Suppressor macrophage treated with lipopolysaccharide for 4 hours (primary cell): ENCODE measurements at places on chromosomes 16 and 17.

DNA sequence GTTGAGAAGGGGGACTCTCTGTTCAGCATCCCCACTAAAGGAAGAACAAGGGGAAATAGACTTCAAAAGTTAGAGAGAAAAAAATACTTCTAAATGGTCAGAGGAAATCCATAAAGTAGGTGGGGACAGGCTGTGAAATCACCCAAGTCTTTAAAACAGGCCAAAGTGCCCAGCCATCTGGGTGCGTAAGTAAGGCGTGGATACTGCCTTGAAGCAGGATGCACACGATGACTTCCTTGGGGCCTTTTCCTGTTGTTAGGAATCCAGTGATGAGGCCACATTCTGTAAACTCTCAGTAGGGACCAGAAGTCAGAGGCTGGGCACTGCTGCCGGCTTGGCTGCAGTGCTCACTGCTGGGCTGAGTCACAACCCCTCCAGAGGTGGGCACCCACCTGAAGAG, 9.2 kb downstream of the AXIN2 start:
- DNase-seq, result no peak

- peak; percentile 90 for DNase-seq
Measured at GRCh38 chr16:81519301-81520150, 74.9 kb downstream of the CMIP start.

DNA sequence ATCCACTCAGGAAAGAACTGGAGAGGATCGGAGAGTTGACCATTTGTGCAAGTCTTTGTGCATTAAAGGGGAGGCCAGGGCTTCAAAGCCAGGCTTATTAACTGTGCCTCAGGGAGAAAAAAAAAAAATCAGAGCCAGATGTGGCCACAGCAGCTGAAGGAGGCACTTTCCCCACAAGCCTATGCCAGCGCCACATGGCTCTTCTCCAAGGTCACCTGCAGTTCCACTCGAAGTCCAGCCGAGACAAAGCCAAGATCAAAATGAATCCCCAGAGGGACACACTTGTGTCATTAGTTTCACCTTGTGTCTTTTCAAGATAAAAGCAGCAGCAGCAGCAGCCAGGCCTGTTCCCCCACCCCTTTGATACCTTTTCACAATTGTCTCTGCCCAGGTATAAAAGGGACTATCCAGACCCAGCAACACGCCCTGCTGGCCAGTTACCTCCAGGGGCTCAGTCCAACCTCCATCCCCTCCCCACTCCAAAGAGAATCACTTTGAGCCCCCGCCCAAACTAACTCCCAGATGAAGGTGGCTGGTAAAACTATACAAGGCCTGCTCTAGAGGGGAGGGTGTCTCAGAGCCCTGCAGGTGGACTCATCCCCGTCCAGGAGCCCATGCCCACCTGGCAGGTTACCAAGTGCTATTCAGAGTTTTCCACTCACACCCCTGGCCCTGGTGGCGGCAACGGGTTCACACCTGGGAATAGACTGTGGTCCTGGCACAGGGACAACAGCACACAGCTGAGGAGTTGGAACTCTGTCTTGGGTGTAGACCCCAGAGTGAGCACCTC, 29.2 kb downstream of the AXIN2 start:
- DNase-seq, result no peak

DNA sequence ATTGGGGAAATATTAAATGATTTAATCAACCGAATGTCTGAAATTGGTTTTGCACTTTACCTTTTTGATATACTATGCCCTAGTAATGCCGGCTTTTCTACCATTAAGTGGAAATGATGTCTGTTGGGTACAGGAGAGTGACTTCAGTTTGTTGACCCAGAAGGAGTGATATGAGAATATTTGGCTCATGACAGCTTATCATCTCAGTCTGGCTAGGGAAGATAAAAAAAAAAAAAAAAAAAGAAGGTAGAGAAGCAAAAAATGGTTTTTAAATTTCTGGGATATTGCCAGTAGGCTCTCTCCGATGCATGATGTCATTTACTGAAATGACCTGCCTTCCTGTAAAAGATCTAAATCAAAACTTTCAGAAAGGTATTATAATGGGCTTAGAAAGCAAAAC, 69.0 kb downstream of the CNTNAP4 start:
- no peak for DNase-seq
